Stimulated activated CD4-positive, alpha-beta T cell treated with anti-CD3 and anti-CD28 coated beads, TNF-alpha, amount 100 ng/mL, for 48 hours (primary cell): ENCODE measurements at places on chromosomes 2 and 18.

GRCh38 chr2:24635181-24635580 lies 144.1 kb downstream of the NCOA1 start:
- DNase-seq = no peak

DNA sequence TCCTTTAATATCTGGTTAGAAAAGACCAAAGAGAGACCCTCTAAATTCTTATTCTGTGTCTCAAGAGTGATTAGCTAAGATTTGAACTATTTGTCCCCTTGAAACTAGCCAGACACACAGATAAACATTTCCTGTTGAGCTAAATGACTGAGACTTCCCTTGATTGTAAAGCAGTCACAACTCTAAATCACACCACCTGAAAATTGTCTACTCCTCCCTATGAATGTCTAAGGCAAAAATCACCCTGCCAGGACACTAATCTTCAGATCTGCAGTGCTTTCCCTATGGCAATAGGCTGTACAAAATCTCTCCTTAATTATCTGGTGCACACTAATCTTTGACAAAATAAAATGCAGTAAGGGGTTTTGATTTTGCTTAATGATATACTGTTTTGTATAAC lies 200.5 kb upstream of the GULP1 start:
- DNase-seq = no peak

DNA sequence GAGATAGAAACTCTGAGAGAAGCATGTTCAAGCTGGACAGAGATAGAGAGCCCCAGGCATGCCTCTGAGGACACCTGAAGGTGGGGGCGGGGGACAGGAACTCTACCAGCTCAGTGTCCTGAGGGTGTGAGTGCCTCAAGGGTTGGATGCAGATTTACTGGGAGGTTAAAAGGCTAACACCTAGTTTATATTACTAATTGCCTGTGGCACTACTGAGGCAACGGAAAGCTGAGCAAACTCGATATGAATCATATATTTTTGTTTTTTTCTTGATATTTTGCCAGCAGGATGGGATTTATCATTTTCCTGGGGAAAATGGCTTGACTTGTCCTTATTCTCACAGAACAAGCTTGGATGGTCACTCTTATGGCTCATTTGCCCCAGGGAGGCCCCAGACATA lies 319.5 kb downstream of the ALK start:
- no peak for DNase-seq

DNA sequence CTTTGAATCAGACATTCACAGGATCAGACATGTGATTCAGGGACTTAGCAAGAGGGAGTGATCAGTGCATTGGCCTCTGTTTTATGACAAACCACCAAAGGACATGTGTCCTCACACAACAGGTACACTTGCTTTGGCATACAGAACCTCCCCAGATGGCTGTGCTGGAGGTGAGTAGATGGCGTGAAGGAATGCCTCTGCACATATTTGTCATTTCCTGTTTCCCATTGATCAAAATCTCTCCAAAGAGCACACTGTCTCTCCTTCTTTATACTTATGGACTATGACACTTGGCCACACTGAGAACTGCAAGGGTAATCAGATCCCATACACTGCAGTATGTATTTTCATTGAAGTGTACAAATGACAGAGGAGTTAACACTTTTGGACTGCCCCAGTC lies 927.6 kb downstream of the TSN start:
- DNase-seq = no peak

- no peak for DNase-seq
These were observed 24.0 kb downstream of the CMPK2 start for GRCh38 chr2:6841537-6842287.
